ENCODE measurements at places on chromosomes 6 and 20.

DNA sequence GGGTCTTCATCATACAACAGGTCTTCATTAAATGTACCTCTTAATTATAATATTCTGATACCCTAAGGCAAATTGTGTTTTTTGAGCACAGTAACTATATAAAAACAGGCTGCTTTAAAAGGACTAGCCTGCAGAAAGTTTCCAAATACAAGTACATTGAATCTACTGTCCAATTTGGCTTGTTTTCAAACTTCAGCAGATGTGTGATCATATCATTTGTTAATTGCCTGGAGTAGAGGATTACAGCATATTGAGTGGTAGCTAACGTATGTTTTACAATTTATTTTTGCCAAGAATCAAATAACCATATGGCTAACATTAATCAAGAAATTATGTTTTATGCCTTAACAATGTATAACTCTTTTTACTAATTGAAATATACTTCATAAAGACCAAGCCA, 12.6 kb downstream of the TINAG start:
- no peak for DNase-seq

DNA sequence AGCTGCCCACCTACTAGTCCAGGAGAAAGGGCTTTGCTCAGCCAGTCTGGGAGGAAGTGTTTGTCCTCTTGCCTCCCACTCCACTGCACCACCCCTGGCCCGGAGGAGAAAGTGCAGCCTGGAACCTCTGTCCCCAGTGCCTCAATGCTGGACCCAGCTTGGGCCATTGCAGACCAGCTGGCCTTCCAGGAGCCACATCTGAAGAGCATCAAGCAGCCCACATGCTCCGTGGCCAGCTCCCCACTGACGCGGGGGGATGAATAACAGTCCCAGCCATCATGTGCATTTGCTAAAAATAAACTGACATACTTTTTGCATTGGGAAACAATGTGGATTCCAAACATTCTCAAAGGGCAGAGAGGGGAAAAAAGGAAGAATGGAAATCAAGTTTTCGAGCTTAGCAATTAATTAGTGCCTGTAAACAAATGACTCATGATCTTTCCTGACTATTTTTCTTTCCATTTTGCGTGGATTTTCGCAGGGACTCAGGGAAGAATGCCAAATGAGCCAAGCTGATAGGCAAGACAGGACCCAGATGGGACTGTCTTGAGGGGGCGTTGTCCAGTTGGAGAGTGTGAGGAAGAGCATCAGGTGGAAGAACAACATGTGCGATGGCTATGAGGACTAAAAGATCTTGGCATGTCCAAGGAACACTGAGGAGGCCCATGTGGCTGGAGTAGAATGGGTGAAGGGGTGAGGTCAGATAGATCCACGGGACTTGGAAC, 34.1 kb downstream of the CEBPB start:
- no peak for DNase-seq

GRCh38 chr6:27862396-27863066, 49.7 kb downstream of the OR2B2 start:
- DNase-seq = no peak

- no peak for DNase-seq
Measured at GRCh38 chr6:34324738-34325444, 67.6 kb downstream of the NUDT3 start.

- no peak for DNase-seq
Measured at GRCh38 chr6:109672175-109672574, 18.8 kb downstream of the AK9 start.

DNA sequence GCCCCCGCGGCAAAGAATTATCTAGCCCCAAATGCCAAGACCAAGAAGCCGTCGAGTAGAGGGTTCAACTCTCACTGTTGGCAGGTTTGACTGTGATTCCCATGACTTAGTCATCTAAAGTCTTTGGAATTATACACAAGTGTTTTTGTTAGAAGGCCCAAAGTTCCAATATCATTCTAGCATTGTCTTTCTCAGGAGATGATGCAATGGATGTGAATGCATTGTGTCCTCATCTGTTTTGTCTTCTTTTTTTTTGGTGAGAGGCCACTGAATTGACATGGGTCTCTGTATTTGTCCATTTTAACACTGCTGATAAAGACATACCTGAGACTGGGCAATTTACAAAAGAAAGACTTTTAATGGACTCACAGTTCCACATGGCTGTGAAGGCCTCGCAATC, 290.5 kb upstream of the ZFP64 start:
- no peak for DNase-seq

DNA sequence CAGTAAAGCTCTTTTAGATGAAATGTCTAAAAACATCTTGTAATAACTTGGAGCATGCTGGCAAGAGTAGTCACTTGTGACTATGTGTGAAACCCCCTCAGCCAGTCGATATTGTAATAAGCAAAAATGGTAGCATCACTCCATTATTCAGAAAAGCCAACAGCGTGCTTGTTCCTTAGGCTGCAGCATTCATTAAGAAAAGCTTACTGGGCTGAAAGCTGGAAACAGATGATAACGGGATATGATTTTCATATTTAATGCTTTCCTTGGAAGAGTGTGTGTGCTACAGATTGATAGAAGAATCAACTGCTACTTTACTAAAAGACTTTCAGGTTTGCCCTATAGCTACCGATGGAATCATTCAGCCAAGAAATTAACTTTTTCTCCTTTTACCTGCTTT, 20.3 kb downstream of the KIZ start:
- DNase-seq = no peak

DNA sequence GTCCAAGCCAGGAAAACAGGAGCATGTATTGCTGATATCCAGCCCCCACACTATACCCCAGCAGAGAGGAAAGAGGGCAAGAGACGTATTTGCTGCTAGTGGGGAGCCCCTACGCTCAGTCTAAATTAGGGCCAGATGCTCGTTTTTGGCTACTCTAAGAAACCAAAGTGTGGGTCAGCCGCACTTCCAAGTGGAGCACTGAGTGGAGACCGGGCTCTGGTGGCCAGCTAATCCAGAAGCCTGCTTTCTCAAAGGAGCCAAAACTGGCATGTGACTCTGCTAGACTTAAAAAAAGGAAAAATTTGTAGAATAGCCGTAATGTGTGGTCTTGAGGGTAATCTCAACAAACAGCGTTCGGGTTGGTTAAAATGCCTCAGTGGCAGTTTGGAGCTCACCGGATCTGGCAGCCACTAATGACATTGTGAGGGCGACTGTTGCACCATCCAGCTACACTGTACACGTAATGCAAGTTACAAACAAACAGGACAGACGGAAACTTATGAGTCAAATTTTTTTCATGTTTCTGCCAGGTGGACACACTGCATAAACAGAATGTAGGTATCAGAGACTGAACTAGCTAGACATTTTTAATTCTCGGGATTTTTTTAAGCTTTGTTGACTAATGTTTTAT, 230.9 kb downstream of the FOXC1 start:
- no peak for DNase-seq

- DNase-seq = no peak
Measured at GRCh38 chr20:8344106-8344505, 212.0 kb downstream of the PLCB1 start.

DNA sequence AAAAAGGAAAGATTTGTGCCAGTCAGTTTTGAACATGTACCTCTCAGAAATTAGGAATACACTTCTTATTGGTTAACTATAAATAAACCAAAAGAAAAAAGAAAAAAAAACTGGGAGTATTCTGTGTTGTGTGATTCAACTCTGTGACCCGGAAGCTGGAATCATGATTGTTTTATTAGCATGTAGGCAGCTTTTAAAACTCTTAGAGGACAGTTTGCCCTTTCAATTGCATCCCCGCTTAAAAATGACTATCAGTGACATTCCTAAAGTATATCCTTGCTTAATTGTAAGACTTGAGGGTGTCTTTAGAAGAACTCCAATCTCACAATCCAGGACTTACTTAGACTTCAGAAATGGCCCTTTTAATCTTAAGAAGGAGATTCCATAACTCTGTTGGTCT, 29.1 kb upstream of the TENT5A start:
- DNase-seq = no peak

Measured in stimulated activated CD4-positive, alpha-beta T cell treated with anti-CD3 and anti-CD28 coated beads, Interleukin-4, amount 100 ng/mL, for 4 hours (primary cell).